ENCODE measurements at places on chromosomes 5 and 9.

GRCh38 chr5:142317173-142317572 lies 7.6 kb downstream of the SPRY4 start:
- DNase-seq, result no peak

GRCh38 chr5:6926491-6927038 lies 213.3 kb downstream of the TENT4A start:
- no peak for DNase-seq

- DNase-seq, result no peak
Observed at GRCh38 chr5:161409471-161409870, 137.1 kb downstream of the GABRB2 start.

GRCh38 chr5:74019923-74020322 lies 393.9 kb downstream of the ARHGEF28 start:
- DNase-seq, result no peak

DNA sequence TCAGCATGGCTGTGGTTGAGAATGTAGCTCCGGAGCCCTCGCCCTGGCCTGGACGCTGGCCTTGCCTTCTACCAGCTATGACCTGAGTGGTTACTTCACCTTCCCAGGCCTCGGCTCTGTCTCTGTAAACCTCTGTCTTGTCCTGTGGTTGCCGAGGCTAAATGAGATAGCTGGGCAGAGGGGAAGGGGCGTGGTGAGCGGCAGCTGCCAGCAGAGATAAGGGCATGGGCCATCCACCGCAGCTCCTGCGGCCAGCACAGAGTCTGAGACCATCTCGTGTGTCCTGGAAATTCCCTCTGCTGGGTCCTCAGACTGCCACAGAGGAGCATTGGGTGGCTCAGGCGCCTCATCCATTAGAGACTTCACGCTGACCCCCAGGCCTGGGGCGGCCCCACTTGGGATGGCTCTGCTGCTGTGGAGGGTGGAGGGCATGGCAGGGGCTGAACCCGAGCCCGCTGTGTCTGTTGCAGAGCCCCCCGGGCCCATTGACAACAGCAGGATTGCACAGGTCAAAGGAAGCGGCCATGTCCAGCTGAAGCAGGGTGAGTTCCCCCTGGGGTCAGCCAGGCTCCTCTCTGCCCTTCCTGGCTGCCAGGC lies 43.9 kb downstream of the USP20 start:
- no peak for DNase-seq

DNA sequence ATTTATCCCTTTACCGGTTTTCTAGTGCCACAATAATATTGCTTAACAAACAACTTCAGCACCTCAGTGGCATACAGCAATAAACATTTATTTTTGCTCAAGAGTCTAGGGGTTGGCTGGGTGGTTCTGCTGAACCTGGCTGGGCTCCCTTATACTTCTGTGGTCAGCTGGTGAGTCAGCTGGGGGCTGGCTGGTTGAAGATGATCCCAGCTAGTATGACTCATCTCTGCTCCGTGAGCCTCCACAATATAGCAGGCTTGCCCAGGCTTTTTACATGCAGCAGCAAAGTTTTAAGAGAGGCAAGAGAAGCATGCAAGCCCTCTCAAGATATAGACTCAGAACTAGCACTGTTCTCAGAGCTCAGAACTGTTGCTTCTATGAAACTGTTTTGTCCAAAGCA lies 523.5 kb upstream of the CLINT1 start:
- peak; percentile 95 for DNase-seq

GRCh38 chr9:11726659-11727058 lies 966.5 kb upstream of the TYRP1 start:
- no peak for DNase-seq

DNA sequence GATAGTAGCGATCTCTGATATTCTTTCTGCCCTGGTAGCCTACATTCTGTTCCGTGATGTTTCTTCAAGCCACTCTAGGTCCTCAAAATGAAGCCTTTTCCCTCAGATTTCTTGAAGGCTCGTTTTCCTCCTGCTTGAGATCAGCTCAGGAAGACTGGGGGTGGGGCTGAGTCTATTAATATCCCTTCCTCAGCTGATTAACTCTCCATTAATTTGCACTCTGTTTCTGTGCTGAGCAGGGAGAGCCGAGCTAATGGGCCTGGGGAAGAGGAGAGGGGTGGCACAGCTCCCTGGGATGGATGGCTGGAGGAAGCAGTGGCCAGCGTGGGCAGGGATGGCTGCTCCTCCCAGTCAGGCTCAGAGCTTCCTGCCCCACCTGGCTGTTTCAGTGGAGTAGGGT lies 93.3 kb downstream of the PPARGC1B start:
- no peak for DNase-seq

DNA sequence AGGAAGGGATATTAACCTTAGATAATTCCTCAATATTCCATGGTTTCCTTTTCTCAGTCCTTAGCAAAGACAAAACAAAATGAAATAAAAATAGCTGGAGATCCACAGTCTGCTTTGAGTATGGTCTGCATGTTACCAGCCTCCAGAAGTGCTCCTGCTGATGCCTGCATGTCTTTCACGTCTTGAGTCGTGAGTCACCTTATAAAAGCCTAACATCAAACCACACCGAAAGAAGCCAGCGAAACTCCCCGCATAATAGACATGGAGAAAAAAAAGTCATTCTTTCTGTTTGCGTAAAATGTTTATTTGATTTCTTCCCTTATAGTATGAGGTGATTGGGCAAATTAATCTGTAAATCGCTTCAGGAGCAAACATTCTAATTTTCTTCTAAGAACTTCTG lies 380.5 kb downstream of the SLCO4C1 start:
- peak; percentile 40 for DNase-seq

- no peak for DNase-seq
Observed at GRCh38 chr5:126814721-126815404, 37.9 kb downstream of the LMNB1 start.

DNA sequence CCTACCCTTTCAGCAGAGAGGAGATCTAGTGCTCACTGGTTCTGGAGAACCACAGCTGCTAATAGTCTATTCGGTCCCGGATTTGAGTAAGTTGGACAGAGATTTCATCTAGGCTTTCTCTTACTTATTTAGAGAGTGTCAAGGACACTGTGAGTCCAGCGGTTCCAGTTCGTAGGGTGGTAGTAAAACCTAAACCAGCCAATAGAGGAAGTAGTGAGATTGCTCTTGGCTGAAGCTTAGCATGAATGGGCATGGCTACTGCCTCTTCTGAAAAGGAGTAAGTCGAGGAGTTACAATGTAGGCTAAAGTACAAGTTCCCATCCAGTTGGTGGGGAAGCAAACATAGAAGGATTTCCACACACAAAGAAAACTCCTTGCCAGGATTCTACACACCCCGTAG lies 109.6 kb upstream of the MOCS2 start:
- DNase-seq, result no peak

DNA sequence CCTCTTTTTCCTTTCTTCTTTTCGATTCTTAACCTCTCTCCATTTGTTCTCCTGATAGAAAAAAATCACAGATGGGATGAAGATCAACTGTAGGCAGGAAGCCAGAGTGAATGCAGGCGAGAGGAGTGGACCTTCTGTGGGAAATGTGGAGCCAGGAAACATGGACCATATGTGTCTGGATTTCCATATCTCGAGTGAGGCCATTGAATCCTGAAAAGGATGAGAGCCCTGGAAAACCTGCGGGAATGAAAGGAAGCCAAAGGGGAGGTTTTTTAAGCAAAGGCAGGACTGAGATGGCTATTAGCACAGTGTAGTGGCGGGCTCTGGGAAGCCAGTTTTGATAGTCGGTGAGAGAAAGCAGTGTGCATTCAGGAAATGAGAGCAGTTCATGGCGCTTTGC lies 139.5 kb upstream of the C9orf72 start:
- no peak for DNase-seq

DNA sequence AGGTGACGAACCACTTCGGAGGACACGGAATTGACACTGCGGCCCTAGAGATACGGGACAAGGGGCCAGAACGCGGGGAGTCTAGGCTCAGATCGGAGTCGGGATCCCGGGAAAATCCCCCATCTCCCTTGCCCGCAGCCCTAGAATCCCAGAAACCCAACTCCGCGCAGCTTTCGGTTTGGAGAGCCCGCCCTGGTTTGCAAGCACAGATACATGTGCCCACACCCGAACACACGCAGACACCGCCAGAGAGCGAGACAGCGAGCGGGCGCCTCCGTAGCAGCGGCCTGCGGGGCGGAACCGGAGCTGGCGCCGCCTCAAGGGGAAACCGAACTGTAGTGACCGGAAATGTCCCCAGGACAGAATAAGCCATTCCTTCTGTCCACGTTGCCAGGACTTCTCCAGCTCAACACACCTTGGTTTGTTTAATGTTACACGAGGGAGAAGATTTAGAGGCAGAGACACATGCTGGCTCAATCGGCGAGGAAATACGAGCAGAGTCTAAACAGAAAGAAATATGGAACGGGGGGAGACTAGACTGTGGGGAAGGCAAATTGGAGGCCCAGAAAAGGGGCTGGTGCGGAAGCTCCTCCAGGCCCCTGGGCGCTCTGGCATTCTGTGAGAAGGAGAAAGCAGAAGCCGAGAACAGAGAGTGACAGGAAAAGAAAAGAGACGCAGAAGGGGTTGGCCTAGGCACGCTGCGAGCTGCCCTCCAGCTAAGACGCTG lies 2.9 kb upstream of the PAX5 start:
- DNase-seq, result no peak

GRCh38 chr9:93941493-93941892 lies 13.7 kb downstream of the BARX1 start:
- DNase-seq, result no peak

GRCh38 chr5:4124221-4124970 lies 528.8 kb downstream of the IRX1 start:
- no peak for DNase-seq

- no peak for DNase-seq
Observed at GRCh38 chr9:9286001-9286400, 1326.8 kb downstream of the PTPRD start.

DNA sequence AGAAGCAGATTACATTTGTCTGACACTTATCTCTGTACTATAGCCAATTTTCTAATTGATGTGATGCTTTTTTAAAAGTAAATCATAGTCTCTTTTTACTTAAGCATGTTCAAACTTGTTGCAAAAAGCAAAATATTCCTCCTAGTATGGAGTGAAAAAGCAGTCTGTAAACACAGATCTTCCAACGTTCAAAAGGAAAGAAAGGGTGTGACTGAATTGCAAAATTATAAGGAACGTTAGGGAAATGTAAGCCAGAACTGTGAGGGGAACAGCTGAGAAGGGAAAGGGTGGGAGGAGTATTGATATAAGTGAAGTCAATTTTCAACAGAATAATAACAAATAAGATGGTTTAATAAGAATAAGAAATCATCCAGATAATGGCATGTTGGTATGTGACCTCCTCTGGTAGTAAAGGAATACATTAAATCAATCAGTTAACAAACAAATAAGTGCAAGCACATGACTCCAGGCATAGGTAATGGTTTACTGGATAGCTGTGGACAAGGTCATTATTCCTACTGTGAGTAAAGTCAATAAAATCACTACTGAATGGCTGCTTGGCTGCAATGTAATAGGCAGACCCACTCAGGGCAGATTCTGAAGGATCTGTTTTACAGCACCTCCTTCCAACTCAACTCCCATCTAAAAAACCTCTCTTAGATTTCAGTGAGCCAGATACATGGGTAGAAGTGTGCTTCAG lies 239.1 kb upstream of the NMUR2 start:
- no peak for DNase-seq

DNA sequence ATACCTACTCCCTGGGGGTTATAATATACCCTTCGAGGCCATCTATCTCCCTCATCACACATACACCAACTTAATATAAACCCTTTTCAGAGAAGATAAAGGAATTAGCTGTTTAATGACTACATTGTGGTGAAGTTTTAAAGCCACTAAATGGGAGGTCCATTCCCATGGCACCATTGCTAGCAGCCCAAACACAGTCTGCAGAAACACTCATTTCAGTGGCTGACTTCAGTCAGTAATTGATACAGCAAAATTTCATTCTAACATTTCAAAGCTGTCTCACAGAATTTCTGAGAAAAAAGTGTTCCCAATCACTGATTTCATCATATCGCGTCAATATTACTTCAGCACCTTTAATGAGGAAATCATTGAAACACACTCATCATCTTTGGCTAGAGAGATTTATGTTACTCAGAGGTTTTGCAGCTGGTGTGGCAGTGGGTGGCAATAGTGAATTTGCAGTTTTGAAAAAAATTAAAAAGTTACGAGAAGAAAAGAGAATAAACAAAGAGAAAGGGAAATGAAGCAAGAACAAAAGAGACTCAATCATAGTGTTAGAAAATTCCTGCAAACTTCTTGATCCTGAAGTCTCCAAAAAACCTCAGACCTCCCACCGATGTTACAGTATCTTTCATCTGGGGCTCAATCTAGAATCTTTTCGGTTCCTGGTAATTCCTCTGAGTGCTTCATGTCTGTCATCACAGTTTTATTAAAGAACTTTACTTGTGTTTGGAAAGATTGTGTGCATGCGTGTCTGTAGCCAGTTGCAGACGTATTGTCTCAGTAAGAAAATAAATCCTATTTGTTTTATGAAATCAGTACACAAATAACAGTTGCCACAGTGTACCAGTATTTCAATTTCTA lies 105.0 kb downstream of the ERCC6L2 start:
- DNase-seq, result no peak

- no peak for DNase-seq
Observed at GRCh38 chr5:151805414-151806223, 33.9 kb downstream of the G3BP1 start.

- no peak for DNase-seq
Observed at GRCh38 chr5:56658972-56659371, 156.4 kb upstream of the MAP3K1 start.

DNA sequence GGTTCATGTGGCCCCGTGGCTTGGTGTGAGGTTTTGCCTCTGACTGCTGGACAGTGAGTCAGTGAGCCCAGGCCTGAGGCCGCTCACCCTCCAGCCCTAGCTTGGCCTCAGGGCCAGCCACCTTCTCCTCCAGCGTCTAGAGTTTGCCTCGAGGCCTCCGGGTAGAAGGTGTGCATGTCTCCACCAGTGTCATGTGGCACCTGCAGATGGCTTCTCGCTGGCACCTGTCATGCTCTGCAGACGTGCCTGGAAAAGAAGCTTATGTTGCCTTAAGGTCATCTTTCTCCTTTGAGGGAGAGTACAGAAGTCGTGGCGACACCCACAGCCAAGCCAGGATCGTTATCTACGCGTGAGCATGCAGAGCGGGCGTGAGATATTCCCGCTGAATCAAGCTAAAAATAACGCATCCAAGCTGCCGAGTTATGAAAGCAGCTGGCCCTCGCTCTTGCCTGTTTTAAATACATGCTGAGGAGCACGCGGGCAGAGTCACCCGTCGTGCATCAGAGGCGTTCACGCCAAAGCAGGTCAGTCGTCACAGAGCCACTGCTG lies 79.7 kb upstream of the FCN2 start:
- DNase-seq, result no peak

DNA sequence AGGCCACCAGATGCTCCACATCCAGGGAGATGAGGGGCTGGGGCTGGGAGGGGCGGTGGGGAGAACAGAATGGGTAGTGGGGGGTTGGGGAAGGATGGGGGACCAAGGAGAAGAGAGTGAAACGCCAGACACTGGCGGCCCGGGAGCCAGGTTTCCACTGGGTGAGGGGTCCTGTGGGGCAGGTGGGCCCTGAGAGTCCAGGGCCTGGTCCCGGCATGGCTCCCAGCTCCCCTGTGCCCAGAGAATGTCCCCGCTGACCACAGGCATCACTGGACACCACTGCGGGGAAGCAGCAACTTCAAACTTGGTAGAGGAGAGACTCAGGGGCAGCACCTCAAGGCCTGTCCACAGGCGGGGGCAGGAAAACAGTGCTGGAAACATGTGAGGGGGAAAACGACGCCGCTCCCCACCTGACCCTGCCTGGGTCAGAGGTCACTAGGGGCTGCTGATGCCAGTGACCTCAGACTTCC lies 13.2 kb downstream of the NINJ1 start:
- no peak for DNase-seq

GRCh38 chr9:122392284-122392683 lies 21.5 kb downstream of the PTGS1 start:
- no peak for DNase-seq

All from non-pigmented ciliary epithelial cell (primary cell).